ENCODE measurements at places on chromosomes 2 and 18.

DNA sequence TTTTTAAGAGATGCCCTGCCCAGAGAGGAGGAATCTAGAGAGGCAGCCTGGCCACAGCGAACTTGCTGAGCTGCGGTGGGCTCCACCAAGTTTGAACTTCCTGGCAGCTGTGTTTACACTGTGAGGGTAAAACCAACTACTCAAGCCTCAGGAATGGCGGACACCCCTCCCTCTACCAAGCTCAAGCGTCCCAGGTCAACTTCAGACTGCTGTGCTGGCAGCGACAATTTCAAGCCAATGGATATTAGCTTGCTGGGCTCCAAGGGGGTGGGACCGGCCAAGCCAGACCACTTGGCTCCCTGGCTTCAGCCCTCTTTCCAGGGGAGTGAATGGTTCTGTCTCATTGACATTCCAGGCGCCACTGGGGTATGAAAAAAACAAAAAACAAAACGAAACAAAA lies 289.4 kb downstream of the KCNS3 start:
- no peak for DNase-seq

- no peak for DNase-seq
Measured at GRCh38 chr2:239382384-239382880, 18.4 kb downstream of the HDAC4 start.

GRCh38 chr2:222424276-222424728 lies at the start of gene SGPP2:
Gene SGPP2 (plus strand): TSS chr2:222424543. CDS start chr2:222424603, 60 bp downstream.
- no peak for DNase-seq

- no peak for DNase-seq
Measured at GRCh38 chr2:76567478-76567877, 856.8 kb upstream of the GCFC2 start.

- no peak for DNase-seq
Measured at GRCh38 chr2:31785876-31786275, 205.1 kb upstream of the SRD5A2 start.

- DNase-seq, result no peak
Measured at GRCh38 chr2:231321021-231321420, 74.5 kb upstream of the B3GNT7 start.

DNA sequence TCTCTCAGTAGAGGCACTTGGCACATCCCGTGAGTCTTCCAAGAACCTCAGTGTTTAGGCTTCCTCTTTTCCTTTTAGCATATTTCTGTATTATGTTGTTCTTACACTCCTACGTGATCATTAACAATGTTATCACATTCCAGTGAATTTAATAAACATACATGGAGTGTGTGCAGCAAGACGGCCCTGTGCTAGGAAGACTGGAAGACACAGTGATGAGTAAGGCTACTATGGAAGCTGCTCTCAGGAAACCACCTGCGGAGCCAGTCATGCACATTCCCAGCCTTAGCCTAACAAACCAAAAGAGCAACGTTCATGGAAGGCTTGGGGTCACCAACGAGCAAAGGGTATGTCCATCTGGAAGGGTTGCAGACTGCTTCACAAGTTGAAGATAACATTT lies 103.4 kb downstream of the ETAA1 start:
- no peak for DNase-seq

GRCh38 chr2:58756336-58756735 lies 515.2 kb upstream of the FANCL start:
- no peak for DNase-seq

GRCh38 chr2:118806797-118807667 lies 40.4 kb downstream of the EN1 start:
- DNase-seq, result no peak

DNA sequence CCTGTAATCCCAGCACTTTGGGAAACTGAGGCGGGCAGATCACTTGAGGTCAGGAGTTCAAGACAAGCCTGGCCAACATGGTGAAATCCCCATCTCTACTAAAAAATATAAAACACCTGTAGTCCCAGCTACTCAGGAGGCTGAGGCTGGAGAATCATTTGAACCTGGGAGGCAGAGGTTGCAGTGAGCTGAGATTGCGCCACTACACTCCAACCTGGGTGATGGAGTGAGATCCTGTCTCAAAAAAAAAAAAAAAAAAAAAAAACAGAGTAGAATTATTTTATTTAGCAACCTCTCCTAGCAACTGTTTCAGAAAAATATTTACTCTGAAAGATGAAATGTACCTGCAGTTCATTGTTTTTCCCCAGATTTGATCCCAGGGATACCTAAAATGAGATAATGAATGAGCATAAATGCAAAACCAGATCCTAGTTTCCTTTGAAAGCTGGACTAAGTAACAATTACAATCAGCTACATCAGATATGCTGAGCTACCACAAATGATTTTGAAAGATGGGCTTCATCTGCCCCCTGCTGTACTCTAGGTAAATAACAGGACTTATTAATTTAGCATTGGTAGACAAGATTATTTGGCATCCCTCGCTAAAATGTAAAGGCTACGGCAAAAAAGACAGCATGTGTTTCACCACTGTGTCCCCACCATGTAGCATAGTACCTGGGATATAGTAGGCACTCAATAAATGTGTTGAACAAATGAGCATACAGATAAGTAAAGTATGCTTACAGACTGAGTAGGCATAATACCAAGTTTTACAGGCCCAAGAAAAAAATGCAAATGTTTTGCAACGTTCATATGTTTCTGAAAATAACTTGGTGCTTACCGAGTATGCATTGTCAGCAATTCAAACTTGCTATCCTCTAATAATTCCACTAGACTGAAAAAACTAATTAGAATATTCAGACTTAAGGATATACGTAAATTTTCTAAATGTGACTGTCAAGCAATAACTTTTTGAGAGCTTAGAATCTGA lies 102.5 kb downstream of the ATL2 start:
- peak; percentile 2 for DNase-seq

- DNase-seq, result no peak
Measured at GRCh38 chr18:75809926-75810255, 382.4 kb upstream of the SMIM21 start.

- no peak for DNase-seq
Measured at GRCh38 chr2:102368461-102369109, 13.0 kb downstream of the IL18R1 start.

DNA sequence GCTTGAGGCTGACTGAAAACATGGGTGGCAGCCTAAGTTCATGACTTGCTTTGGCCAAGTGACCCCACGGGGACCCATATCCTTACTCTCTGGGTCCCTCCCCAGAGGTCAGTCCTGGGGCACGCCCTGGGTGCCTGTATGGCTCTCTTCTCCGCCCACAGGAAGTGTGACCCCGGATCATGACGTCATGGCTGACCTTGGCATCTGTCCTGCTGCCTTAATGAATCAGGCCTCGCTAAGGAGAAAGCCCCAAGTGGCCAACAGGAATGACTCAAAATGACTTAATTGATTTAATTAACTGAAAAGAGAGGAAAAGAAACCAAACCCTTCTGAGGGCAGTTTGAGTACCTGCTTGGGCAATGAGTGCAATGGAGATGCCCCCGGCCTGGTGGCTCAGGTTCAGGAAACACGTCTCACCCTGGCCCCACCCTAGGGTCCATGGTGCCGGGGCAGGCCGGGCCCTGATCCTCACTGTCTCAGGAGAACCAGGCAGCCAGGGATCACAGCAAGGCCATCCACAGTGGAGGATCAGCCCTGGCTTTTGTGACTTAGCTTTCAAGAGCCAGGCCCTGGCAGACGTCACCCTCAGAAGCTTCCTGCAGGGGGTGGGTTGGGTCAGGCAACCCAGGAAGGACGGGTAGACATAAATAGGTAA lies 112.0 kb downstream of the CYP26B1 start:
- no peak for DNase-seq

DNA sequence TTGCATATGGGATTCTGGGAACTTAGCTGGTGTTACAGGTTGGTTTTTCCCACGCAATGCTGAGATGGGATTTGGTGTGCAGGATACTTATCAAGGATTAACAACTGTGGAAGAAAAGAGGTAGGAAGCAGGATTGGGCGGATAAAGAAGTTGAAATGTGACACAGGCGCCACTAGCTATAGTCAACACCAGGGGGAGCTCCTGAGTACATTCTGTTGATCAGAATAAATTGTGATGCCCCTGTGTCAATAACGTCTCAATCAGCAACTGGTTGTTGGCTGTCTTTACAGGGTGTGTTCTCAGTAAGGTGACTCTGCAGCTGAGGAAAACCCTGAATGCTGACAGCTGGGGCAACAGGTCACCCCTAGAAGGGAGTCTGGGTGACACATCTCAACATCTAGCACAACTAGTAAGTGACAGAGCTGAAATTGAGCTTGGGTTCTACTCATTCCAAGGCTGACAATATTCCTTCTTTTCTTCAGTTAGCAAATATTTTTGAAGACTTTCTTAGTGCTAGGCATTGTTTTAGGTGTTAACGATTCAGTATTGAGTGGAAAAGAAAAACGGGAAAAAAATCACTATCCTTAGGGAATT lies 143.0 kb downstream of the ARL6IP6 start:
- DNase-seq, result no peak

DNA sequence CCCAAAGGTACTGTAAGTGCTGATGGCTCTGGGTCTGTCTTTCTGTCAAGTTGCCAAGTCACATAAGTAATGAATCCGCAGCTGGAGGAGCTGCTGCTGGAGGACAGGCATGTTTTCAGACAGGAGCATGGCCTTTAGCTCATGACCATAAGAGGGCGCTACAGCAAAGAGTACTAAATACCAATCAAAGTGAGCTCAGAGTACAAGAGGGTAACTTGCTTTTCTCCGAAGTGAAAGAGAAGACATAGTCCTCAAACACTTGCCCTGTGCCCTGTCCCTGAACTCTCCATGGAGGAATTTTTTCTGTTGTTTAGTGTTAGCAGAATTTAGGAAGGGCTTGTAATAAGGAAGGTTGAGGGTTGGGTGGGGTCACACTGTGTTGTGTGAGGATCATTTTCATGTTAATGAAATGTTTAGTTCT lies 58.0 kb upstream of the EML6 start:
- no peak for DNase-seq

- DNase-seq, result no peak
Measured at GRCh38 chr2:121338281-121338680, 53.3 kb upstream of the TFCP2L1 start.

- no peak for DNase-seq
Measured at GRCh38 chr2:70354264-70354949, 52.5 kb upstream of the FAM136A start.

GRCh38 chr2:127551221-127551930 lies 15.9 kb downstream of the MYO7B start:
- no peak for DNase-seq

DNA sequence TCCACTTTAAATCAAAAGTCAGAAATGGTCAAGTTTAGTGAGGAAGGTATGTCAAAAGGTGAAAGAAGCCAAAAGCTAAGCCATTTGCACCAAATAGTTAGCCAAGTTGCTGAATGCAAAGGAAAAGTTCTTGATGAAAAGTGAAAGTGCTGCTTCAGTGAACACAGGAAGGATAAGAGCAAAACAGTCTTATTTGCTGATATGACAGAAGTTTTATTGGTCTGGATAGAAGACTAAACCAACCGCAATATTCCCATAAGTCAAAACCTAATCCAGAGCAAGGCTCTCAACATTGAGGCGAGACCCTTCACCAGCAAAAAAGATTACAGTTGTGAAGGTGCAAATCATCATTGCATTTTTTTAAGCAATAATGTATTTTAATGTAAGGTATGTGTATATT lies 496.5 kb upstream of the LRATD1 start:
- DNase-seq, result no peak

GRCh38 chr2:188902901-188903491 lies 71.2 kb upstream of the COL3A1 start:
- no peak for DNase-seq

- DNase-seq, result no peak
Measured at GRCh38 chr2:85681372-85681763, 12.8 kb upstream of the GNLY start.

- DNase-seq, result no peak
Measured at GRCh38 chr2:113281910-113282746, 3.4 kb upstream of the PAX8 start.

DNA sequence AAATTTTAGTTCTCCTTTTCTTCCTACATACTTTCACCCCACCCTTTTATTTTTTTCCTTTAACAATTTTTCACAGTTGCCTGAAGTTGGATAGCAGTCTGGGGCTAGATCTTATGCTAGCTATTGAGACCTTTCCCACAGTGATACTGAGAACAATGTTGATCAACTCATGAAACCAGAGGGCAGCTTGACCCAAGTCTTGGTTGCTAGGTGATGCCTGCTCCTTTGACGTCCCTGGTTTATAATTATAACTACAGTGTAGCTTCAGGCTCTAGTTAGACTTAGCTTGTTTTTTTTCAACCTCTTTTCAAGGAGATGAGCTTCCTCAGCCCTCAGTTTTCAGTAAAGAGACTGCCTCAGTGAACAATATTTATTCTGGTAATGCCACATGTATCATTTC lies 648.5 kb downstream of the IRS1 start:
- no peak for DNase-seq

GRCh38 chr18:23617412-23618014 lies 31.2 kb upstream of the NPC1 start:
- no peak for DNase-seq

- no peak for DNase-seq
Measured at GRCh38 chr2:138490673-138491494, 10.7 kb upstream of the SPOPL start.

- no peak for DNase-seq
Measured at GRCh38 chr18:11541179-11541578, 68.2 kb upstream of the SLC35G4 start.

DNA sequence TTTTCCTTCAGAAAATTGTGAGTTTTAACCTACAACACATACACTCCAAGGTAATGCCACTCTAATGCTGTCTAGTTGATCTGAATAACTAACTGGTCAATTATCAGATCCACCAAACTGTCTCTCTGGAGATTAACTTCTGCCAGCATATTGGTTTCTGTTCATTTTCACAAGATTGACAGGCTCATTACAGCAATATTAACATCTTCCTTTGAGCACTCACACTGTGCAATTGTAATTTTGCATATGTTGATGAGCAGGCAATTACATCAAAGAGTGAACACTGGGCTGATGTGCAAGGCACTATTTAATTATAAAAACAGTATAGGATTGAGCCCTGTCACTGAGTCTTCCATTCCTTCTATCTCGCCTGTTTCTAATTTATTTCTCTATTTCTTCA lies 197.3 kb downstream of the SLC8A1 start:
- DNase-seq, result no peak

GRCh38 chr2:136080114-136080513 lies 37.8 kb downstream of the CXCR4 start:
- no peak for DNase-seq

DNA sequence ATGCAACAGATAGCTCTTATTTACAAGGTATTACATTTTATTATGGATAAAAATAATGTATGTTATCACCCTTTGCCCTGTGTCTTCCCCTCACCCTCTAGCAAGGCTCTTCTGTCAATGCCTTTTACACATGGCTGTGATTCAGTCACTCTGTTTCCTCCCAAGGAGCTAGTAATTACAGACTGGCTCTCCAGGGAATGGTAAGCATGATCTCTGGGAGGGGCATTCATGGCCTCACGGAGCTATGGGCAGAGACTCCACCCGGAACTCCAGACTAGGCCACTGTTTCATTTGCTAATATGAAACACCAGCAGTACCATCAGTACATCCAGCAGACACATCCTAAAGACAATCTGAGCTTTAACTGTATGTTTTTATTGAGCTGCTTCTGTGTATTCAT lies 410.9 kb upstream of the CYRIA start:
- no peak for DNase-seq

Data from stimulated activated CD8-positive, alpha-beta memory T cell treated with anti-CD3 and anti-CD28 coated beads, Interleukin-2, amount 100 ng/mL, for 1 hour (primary cell).